NB4 (cell line): ENCODE measurements at places on chromosomes 1 and 21.

- no peak for DNase-seq
Observed at GRCh38 chr1:180041582-180041981, 87.0 kb downstream of the CEP350 start.

DNA sequence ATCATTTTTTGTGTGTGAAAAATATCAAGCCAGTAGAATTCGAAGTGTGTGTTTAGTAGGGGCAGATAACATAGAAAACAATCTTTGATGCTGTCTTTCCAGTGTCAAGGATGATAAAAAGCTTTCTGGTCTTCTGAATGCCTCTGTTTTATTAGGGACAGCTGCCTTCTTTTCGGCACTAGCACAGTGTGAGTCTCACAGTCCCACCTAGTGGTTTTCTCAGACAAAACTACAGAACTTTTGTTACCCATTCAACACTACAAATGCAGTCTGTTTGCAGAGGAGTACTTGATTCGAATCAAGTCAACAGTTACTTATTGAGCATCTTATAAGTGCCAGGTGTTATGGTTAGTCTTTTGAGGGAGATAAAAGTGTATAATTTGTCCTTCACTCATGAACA, 30.6 kb upstream of the MCOLN3 start:
- DNase-seq: no peak

DNA sequence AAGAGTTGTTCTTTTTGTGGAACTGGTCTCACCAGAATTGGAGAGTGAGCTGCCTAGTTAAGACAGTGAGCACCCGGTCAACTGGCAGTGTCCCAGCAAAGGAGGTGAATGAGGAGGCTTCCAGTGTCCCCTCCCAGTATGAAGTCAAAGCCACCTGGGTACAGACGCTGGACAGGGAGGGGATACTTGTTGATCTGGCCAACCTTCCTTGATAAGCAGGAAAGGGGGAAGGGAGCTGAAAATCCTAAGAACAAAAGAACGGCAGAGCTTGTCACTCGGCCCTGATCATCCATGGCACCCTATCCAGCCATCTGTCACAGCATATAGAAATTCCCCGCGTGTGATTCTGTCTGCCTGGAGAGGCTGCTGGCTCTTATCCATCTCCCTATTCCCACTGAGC, 91.5 kb downstream of the SSBP3 start:
- DNase-seq: no peak

- peak; percentile 94 for DNase-seq
Observed at GRCh38 chr1:231460614-231461013, 38.5 kb upstream of the EGLN1 start.
